ENCODE measurements at places on chromosomes 7 and 10. TPM values are rescaled to one million over a fixed set of nuclear protein-coding genes. Genes with fewer than 3 reads are reported as not detected.

Gene ASAH2B
- total RNA-seq: 2.3 TPM

GRCh38 chr10:109913306-109913892 is 9.9 kb downstream of the XPNPEP1 start:
- no peak for DNase-seq

GRCh38 chr10:79229071-79229541 is 118.2 kb upstream of the PPIF start:
- DNase-seq: no peak

Gene GIMAP6
- 231 TPM for total RNA-seq

- DNase-seq: no peak
These were observed 110.0 kb upstream of the MYO3A start for GRCh38 chr10:25824050-25824449.

DNA sequence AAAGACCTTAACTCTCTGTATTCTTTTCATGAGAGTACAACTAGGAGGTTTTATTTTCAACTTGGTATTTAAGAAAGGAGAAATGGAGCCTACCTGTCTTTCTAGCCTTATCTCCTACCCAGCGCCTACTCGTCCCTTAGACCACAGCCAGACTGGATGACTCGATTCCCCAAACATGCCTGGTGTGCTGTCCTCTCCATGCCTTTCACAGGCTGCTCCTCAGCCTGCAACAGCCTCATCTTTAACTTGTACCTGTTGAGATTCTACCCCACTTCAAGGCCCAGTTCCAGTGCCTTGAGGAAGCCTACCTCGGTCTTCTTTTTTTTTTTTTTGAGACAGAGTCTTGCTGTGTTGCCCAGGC is 29.4 kb downstream of the CPA1 start:
- no peak for DNase-seq

GRCh38 chr10:71805776-71806703 is 32.7 kb upstream of the VSIR start:
- no peak for DNase-seq

Gene FGFR2
- 0.20 TPM for total RNA-seq
